NCI-H524 (cell line): ENCODE measurements at places on chromosomes 7 and 10.

- DNase-seq = no peak
These were observed 22.2 kb downstream of the RGS10 start for GRCh38 chr10:119520283-119520682.

- peak; percentile 8 for DNase-seq
These were observed 107.3 kb upstream of the SGCE start for GRCh38 chr7:94763268-94763667.

GRCh38 chr7:47291461-47292081 lies 290.3 kb downstream of the TNS3 start:
- no peak for DNase-seq

- DNase-seq = no peak
These were observed 130.7 kb upstream of the CELF2 start for GRCh38 chr10:10886861-10887531.

DNA sequence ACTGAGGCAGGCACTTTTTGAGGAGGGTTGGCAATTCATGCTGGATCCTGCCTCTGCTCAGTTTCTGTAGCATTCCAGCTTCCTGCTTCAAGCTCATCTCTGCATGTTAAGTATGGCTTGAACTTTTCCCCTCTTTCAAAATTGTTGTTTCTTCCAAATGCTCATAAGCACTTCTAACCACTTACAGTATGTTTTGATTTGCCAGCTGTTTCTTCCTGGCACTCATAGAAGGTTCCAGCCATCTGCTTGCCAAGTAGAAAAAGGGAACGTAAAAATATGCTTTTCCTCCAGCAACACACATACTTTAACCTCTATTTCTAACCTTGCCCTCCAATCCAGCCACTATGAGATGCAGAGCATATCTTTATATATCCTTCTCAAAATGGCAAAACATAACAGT lies 692.6 kb upstream of the COBL start:
- peak; percentile 43 for DNase-seq

DNA sequence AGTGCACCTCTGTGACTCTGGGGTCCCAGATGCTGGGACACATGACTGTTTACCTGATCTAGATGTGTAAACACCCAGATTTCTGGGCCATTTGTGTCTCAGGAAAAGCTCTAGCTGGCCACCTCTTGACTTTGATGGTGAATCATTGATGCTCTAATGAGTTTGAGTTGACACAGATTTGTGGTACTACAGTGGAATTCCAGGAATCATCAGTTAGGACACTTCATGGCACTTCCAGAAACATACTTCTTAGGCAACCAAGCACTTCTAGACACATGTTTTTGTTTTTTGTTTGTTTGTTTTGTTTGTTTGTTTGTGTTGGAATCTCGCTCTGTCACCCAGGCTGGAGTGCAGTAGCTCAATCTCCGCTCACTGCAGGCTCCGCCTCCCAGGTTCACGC lies 302.2 kb upstream of the ZMIZ1 start:
- no peak for DNase-seq

- no peak for DNase-seq
These were observed 78.9 kb downstream of the CHRM2 start for GRCh38 chr7:136947347-136947746.

GRCh38 chr7:25216837-25217236 lies 11.4 kb downstream of the NPVF start:
- peak; percentile 1 for DNase-seq

GRCh38 chr7:128124786-128125185 lies 93.5 kb upstream of the LRRC4 start:
- no peak for DNase-seq

GRCh38 chr10:63133056-63133820 lies at the start of gene NRBF2:
NRBF2 (plus strand) TSS chr10:63133328; CDS start chr10:63133471, 143 bp downstream.
- peak; percentile 92 for DNase-seq

- no peak for DNase-seq
These were observed 92.5 kb upstream of the IKZF1 start for GRCh38 chr7:50212016-50212325.

- no peak for DNase-seq
These were observed 319 bp upstream of the GATA3 start for GRCh38 chr10:8054244-8054493.

- DNase-seq = no peak
These were observed 7.1 kb downstream of the RCC1L start for GRCh38 chr7:75066521-75066920.

DNA sequence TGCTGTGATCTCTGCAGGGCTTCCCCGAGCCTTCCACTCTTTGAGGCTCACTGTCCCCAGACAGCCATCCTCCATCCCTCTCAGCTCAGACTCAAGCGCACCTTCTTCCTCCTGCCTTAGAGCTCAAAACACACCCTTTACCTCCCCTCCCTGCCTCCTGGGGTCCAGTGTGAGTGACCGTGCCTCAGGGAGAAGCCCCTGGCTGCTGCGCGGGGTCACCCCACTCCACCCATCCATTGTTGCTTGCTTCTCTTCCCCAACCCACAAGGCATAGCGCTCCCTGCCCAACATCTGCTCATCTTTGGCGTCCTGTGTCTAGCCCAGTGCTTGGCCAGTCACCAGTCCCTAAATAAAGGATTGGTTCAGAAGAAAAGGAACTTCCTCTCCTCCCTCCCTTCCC lies 170.3 kb downstream of the TCERG1L start:
- DNase-seq = no peak

DNA sequence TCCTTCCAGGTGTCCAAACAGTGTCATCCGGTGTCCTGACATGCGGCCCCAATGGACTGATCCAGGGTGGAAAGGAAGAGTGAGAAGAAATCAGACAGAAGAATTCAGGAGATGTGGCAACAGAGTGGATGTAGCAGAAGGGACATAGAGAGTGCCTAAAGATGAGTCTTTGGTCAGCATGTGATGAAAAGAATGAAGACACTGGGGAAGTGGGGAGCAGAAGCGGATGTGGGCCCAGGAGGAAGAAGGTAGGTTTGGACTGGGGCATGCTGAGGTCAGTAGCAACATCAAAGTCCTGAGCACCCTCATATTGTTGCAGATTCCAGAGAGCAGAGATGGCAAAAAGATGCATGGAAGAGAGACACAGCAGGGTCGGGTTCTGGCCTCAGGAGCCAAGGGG lies 71.8 kb upstream of the STEAP1B start:
- DNase-seq = no peak
